Cerebellar nuclear complex (tissue), 1 donor: ENCODE measurements at places on chromosomes 12 and 14.

DNA sequence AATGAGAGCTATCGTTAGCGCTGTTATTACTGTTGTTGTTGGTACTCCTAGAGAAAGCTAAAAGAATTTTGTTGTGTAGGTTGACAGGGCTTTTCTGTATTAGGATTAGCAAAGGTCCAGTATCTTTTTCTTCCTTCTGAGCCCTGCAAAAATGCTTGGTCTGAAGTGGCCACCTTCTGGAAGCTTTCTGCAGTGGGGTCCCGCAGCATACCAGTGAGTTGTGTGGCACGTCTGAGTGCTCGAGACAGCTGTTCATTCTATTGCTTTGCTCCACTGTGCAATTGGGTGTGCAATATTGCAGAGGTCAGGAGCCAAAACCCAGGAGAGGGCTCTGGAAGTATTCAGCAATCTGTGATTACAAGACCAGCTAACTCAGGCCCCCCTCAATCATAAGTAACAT, 57.1 kb downstream of the CCDC60 start:
- DNase-seq, result no peak

- DNase-seq, result no peak
Measured at GRCh38 chr14:52031781-52032180, 37.1 kb downstream of the NID2 start.

DNA sequence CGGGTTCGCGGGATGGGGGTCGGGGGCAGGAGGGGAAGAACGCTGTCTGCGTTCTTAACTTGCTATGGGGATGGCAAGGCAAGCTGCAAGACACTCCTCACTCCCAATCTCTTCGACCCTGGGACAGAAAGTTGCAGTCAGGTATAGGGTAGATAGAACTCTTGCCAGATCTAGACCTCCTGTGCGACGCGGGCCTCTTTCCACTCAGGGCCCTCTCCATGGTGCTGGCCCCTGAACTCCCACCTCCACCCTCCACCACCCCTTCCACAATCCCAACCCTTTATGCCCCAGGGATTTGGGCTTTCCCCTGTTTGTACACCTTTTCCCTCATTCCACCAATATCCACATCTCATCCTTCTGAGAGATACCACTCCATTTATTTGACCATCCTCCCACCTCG, 812 bp downstream of the NABP2 start:
- DNase-seq, result no peak

- DNase-seq, result no peak
Measured at GRCh38 chr12:77231501-77231918, 166.1 kb upstream of the E2F7 start.

DNA sequence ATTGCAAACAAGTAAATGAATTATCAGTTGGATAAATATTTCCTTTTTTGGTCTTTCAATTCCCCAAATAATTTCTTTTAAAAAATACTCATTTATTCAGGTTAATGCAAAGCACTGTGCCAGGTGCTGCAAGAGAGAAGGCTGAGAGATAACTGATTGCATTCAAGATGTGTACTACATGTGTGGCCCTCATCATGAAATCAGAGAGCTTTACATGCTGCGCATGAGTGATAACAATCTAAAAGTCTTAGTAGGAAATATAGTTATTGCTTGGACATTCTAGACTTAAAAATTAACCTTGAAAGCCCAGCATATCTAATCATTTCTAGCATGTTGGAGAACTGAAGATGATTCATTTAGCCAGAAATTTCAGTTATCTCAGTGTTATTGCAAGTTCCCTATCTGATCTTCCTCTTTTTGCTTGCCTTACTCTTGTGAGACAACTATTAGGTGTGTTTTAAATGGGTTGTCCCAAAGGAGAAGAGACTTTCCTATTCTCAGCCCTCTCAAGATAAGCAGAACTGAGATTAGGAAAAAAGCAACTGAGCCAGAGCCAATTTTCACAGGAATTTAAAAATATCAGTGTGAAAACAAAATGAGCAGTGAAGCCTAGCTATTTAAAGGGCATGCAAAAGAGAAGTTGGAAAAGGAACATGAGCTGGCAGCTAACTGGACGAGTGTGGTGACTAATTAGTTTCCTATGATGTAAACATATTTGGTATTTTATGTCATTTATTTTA, 60.9 kb downstream of the PLEKHA5 start:
- no peak for DNase-seq

DNA sequence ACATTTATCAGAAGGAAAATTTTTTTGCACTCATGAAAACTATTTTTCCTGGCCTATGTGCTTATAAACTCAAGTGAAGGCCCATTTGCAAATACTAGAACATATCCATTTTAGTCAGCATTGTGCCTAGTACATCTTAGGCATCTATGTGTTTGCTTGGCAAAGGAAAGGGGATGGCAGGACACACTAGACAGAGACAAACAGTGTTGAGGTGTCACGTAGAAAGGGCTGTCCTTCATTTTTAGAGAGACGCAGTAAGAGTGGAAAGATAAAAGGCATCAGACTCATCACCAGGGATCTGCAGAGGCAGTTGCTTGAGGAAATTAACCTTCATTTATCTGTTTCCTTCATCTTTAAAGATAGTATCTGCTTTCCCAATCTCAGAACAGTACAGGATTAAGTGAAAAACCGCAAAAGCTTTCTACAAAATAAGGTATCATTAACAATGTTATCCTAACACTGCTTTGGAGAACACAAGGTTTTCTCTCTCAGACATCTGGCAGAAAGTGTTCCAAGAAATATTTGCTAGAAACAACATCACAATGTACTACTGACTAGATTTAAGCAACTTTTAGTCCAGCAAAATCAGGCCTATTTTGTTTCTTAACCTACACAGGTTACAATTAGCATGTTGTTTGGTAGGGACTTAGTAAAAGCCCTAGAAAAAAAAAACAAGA, 2.0 kb downstream of the YBX3 start:
- no peak for DNase-seq

GRCh38 chr12:103799504-103799856, 41.6 kb downstream of the NT5DC3 start:
- DNase-seq, result no peak
